ENCODE measurements at places on chromosomes 13 and 19.
A peak's percentile ranks its signal among the peaks of the same experiment; 100 is the strongest.

- no peak for DNase-seq
These were observed 25.1 kb downstream of the BICRA start for GRCh38 chr19:47633996-47634395.

- peak; percentile 65 for DNase-seq
These were observed 27.7 kb downstream of the GADD45B start for GRCh38 chr19:2503521-2504109.

GRCh38 chr19:9156304-9156703 lies 16.1 kb downstream of the ZNF317 start:
- DNase-seq: no peak

DNA sequence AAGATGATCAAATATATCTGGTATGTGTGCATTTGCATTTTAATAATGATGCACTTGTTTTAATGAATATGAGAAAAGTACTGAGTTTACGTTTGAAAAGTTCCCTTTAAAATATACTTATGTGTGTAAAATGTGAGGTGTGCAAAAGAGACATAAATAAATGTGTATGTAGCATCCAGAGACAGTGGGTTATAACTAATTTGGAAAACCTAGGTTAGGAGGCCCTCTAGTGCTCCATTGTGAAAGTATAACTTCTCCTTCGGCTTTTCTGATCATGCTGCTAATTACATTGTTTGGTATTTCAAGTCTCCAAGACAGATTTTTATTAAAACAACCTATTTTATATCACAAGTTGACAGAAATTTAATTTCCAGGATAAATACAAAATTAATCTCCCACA lies 30.1 kb downstream of the SCEL start:
- DNase-seq: no peak

GRCh38 chr19:1473085-1473851 lies 5.7 kb downstream of the C19orf25 start:
- no peak for DNase-seq

- DNase-seq: no peak
These were observed 122.9 kb upstream of the MAB21L1 start for GRCh38 chr13:35599384-35599783.

- DNase-seq: no peak
These were observed 1.3 kb downstream of the LAMP1 start for GRCh38 chr13:113298043-113298945.

- DNase-seq: no peak
These were observed 250.7 kb downstream of the TBC1D4 start for GRCh38 chr13:75231235-75231634.

GRCh38 chr19:2666344-2666994 lies 36.0 kb downstream of the GNG7 start:
- DNase-seq: no peak

GRCh38 chr13:109787135-109787954 lies 962 bp upstream of the IRS2 start:
- peak; percentile 18 for DNase-seq

DNA sequence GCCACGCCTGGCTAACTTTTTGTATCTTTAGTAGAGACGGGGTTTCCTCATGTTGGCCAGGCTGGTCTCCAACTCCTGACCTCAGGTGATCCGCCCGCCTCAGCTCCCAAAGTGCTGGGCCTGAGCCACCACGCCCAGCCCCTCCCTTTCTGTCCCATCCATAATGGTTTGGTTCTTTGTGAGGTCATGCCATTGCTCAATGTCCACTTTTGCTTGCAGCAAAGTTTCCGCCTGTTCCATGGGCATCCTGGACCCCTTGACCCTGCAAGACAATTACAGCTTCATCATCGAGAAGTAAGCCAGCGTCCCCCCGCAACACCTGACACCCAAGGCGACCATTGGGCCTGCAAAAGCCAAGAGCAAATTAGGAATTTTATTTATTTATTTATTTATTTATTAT lies 16.6 kb downstream of the PRR22 start:
- no peak for DNase-seq

GRCh38 chr19:6534451-6535093 lies 3.7 kb downstream of the TNFSF9 start:
- DNase-seq: no peak

DNA sequence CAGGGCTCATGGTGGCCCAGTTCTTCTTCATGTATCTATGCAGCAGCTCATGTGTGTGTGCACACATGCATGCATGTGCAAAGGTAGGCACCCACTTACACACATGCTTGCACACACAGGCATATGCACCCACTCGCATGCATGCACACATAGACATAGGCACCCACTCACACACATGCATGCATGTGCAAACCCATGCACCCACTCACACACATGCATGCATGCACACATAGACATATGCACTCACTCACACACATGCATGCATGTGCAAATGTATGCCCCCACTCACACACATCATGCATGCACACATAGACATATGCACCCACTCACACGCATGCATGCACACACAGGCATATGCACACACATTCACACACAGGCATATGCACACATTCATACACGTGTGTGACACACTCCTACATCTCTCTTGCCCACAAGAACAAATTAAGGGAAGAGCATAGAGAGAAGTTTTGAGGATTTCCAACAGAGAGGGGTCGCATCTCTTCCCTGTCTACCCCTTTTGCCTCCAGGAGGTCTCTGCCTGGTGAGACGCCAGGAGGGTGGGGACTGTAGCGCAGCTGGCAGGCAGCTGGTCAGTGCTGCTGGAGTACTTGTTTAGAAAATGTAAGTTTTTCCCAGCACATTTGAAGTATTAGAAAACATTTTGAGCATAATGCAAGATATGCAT lies 63.9 kb upstream of the ARHGEF7 start:
- no peak for DNase-seq

DNA sequence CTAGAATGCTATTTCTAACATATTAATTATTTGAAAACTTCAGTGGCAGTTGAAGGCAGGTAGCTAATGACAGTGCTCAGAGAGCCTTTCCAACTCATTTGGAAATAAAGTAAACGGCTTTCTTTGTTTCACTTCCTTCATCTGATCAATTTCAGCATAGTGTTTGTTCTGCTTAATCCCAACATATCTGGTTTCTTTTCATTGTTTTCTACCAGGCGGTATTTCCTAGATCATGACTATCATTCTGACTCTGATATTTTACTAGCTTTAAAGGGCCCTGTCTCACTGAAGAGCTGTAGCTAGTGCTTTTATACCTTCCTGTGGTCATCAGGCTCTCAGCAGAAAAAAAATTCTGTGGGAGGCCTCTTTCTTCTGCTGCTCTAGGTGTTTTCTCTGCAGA lies 178.6 kb downstream of the RBM26 start:
- no peak for DNase-seq

DNA sequence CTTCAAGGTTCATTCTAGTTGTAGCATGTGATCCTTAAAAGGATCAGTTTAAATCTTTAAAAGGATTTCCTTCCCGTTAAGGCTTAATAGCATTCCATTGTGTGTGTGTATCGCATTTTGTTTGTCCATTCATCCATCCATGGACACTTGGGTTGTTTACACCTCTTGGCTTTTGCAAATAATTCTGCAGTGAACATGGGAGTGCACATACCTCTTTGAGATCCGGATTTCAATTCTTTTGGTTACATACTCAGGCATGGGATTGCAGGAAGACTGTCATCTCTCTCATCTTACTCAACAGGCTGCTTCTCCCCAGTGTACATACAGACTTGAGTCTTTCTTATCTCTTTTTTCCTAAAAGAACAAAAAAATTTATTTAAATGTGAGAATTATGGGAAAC lies 1.2 kb downstream of the RNF113B start:
- no peak for DNase-seq

DNA sequence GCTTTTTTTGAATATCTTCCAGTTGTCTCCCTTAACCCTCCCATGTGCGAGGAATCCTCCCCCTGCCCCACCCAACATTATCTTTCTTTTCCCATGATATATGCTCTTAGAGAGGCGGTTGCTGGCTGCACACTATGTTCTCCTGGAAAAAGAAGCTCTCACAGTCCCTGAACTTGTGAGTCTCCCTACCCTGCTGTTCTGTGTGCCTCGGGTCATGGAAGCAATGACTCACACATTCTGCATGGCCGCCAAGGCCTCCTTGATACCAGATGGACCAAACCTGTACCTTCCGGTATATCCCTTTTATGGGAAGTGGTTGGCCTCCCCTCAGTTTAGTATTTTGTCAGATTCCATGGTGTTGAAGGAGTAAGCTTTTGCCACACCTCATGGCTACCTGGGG lies 705.4 kb downstream of the SLITRK6 start:
- DNase-seq: no peak

DNA sequence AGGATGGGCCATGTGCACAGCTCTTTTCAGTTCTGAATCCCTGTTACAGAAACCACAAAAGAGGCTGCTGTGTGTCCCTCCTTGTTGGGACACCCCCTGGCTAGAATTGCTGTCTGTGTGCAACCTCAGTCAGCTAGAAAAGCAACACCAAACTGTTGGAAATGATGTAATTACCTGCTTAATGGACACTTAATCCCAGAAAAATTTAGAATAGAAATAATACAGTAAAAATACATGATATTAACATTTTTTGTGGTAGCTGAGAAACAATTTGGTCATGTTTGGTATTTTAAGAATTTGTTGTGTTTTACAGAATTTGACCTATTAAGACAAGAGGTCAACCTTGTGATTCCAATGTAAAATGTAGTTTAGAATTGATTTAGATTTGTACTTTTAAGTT lies 46.8 kb downstream of the FAM124A start:
- no peak for DNase-seq

DNA sequence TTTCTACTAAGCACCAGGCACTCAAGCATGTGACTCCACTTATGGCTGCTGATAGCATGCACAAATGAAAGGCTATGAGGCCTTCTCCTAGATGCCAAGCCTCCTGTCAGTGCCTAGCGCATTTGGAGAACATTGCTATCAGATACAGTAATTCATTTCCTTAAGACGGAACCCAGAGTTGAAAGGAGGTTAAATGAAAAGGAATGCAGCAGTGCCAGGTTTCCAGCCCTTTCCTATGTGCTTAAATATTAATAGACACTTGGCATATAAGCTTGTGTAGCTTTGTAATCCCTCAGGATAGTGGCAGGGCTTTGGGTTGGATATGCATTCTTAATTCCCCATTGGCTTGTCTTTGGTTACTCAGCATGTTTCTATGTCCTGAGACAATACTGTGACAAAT lies 140.1 kb upstream of the FRY start:
- DNase-seq: no peak

GRCh38 chr19:6865849-6866248 lies 21.5 kb upstream of the ADGRE1 start:
- no peak for DNase-seq

DNA sequence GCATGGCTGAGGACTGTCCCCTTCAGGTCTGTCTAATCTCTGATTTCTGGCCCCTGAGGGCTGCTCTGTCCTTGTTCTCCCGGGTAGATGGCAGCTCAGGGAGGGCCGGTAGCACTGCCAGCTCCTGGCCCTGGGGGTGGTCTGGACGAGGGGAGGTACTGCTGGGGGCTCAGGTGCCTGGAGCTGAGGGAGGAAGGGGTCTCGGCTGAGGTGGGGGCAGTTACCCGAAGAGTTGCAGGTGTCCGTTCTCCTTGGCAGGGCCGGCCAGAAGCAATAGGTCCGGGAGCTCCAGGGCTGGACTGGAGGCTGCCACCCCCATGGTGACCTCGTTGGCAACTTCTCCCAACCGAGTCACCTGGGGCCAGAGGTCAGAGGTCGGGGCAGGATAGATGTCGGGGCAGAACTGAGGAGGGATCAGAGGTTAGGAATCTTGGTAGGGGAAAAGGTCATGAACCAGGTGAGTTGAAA lies 1.2 kb upstream of the EMC10 start:
- DNase-seq: no peak

GRCh38 chr19:19050731-19051130 lies 13.1 kb upstream of the SLC25A42 start:
- DNase-seq: no peak

GRCh38 chr19:4304538-4305256 lies at the start of gene FSD1:
Gene FSD1, plus strand, starts transcription at chr19:4304598. Its CDS starts 149 bp downstream, at chr19:4304747.
- peak; percentile 21 for DNase-seq

GRCh38 chr19:49856574-49857021 lies 5.6 kb downstream of the PTOV1 start:
- no peak for DNase-seq

DNA sequence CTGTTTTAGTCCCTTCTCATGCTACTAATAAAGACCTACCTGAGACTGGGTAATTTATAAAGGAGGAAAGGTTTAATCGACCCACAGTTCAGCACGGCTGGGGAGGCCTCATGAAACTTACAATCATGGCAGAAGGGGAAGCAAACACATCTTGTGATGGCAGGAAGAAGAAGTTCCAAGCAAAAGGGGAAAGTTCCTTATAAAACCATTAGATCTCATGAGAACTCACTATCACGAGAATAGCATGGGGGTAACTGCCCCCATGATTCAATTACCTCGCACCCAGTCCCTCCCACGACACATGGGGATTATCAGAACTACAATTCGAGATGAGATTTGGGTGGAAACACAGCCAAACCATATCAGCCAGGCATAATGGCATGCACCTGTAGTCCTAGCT lies 13.0 kb upstream of the STRN4 start:
- DNase-seq: no peak

DNA sequence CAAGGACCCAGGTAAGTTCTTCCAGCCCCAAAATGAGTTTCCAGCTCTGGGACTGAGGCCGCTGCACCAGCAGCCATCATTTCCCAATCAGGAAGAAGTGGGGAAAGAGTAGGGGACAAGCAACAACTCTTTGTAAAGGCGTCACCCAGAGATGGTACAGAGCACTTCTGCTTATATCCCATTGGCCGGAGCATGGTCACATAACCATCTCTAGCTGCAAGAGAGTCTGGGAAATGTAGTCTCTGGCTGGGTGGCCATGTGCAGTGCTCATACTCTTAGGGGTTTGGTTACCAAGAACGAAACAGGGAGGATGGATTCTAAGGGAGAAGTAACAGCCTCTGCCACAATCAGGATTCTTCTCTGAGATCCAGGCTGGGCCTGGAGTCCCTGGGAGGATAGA lies 26.3 kb downstream of the CKM start:
- no peak for DNase-seq

GRCh38 chr13:44453881-44454280 lies 80.3 kb downstream of the SERP2 start:
- DNase-seq: no peak

DNA sequence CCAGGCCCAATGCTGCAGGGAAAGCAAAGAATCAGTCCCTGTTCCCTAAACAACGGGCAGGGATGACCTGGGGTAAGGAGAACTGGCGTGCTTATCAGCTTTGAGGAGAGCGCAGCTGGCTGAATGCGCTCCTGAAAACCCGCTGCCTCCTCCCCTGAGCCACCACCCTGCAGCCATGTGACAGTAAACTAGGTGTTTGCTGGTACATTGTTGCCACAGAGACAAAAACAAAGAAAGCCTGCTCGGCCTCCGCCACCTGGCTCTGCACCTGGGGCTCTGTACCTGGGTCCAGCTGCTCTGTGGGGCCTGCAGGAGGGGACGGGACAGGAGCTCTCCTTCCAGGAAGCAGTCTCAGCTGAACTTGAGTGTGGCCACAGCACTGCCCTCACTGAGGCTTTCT lies 21.8 kb downstream of the MCF2L start:
- DNase-seq: no peak

GRCh38 chr19:4013886-4014540 lies 6.5 kb downstream of the PIAS4 start:
- DNase-seq: no peak

GRCh38 chr19:3603121-3603811 lies 3.4 kb downstream of the TBXA2R start:
- DNase-seq: no peak

Measured in T-helper 9 cell (primary cell).